ENCODE measurements at places on chromosomes 3 and 15. TPM values are rescaled to one million over a fixed set of nuclear protein-coding genes. Genes with fewer than 3 reads are reported as not detected.

The CPN2 gene
- not detected for total RNA-seq

The SLC9A9 gene
- 3.3 TPM for total RNA-seq

The GPR160 gene
- 0.57 TPM for total RNA-seq

The LNP1 gene
- total RNA-seq = 3.8 TPM

The ROPN1 gene
- total RNA-seq = 3.0 TPM

The ZNF662 gene
- total RNA-seq = not detected

The AMIGO3 gene
- total RNA-seq = 4.3 TPM

The DUOXA2 gene
- total RNA-seq = not detected

The PROS1 gene
- total RNA-seq = 6.6 TPM

The BNC1 gene
- total RNA-seq = 3.1 TPM

The SH2D7 gene
- not detected for total RNA-seq

The STT3B gene
- 89.0 TPM for total RNA-seq

The GHSR gene
- total RNA-seq = not detected

The RTP3 gene
- 0.08 TPM for total RNA-seq

The ARRDC4 gene
- total RNA-seq = 5.0 TPM

The MYO5A gene
- total RNA-seq = 34.3 TPM

The DGKG gene
- total RNA-seq = 5.4 TPM

The TTC21A gene
- total RNA-seq = 3.9 TPM

The SMC4 gene
- 171 TPM for total RNA-seq

The CYP19A1 gene
- not detected for total RNA-seq

The ITIH3 gene
- total RNA-seq = not detected

The ZSCAN2 gene
- total RNA-seq = 9.9 TPM

The DPPA2 gene
- 0.64 TPM for total RNA-seq

The HHATL gene
- not detected for total RNA-seq

The GATA2 gene
- 6.3 TPM for total RNA-seq

The BTLA gene
- total RNA-seq = not detected

The ADCY5 gene
- total RNA-seq = 0.04 TPM
